ENCODE measurements at places on chromosomes 2 and 18.
A peak's percentile ranks its signal among the peaks of the same experiment; 100 is the strongest.

DNA sequence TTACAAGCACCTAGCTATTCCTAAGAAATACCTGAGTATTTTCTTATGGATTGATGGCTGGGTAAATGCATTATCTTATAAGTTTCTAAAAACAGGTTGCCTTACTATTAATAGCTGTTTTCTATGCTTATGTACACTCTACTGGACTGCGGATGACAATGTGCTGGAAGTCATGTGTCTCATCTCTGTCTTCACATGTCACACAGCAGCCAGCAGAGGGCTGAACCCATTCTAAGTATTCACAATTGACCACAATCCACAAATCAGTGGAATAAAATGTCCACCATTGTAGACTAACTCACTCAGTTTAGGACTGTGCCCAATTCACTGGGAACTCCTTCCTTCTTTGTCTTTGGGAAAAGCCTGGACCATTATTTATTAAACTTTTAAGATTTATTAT is 371.2 kb downstream of the INSIG2 start:
- no peak for DNase-seq

DNA sequence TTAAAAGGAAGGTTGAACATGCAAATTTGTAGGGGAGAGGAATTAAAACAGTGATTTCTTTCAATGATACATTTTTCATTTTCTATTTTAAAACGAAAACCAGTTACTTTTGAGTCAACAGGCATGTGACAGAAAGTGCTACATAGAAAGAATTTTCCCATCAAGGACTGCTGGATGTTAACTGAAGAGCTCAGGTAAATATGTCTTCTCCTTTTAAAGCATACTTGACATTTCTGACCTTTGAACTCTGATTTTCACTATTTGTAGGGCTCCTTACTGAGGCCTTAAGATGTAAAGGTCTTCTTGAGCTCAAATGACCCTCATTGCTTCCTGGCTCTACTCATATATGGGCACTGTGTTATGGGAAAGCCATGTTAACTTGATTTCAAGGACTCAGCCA is 32.4 kb downstream of the FIGN start:
- DNase-seq: no peak

DNA sequence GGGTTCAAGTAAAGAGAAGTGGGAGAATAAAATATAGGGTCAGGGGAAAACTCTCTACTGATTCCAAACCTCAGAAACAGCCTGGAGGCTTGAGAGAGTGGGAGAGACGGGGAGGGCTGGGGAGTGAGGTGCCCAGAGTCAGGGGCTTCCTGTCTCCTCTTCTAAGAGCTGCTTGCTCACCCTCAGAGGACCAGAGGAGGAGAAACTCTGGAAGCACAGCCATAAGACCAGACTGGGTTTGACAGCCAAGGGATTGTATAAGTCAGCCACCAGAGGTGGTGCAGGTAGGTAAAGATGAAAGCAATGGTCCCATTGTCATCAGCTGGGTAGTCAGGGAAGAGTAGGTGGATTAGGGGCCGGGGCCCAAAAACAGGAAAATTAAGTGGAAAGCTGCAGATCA is 259.4 kb downstream of the TNS1 start:
- no peak for DNase-seq

DNA sequence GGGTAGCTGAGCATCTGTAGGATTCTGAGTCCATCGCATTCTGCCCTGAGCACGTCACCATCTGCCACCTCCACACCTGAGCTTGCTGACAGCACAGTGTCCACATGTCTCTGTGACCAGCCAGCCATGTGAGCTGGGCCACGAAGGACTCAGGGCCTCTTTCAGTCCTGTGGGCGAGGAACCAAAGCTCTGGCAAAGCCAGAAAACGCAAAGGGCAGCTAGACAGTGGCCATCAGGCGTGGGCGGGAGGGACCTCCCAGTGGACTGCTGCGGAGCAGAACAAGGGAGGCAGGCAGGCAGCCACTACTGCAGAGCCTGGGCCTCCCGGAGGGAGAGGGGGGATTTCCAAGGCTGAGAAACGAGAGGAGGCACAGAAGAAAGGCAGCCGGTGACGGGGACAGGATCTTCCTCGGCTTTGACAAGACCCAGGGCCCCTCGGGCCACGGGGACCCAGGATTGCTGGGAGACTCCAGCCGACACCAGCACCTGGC is 274.6 kb upstream of the SALL3 start:
- no peak for DNase-seq

GRCh38 chr2:113720167-113720566 is 36.3 kb downstream of the SLC35F5 start:
- no peak for DNase-seq

DNA sequence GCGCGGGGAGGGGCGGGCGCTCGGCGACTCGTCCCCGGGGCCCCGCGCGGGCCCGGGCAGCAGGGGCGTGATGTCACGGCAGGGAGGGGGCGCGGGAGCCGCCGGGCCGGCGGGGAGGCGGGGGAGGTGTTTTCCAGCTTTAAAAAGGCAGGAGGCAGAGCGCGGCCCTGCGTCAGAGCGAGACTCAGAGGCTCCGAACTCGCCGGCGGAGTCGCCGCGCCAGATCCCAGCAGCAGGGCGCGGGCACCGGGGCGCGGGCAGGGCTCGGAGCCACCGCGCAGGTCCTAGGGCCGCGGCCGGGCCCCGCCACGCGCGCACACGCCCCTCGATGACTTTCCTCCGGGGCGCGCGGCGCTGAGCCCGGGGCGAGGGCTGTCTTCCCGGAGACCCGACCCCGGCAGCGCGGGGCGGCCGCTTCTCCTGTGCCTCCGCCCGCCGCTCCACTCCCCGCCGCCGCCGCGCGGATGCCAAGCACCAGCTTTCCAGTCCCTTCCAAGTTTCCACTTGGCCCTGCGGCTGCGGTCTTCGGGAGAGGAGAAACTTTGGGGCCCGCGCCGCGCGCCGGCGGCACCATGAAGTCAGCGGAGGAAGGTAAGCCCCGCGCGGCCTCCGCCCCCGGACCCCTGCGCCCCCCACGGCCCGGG is at the start of gene NFATC1:
Gene NFATC1 (plus strand): TSS at position 170 of the 644 bp plus-strand sequence. CDS start 295 bp downstream, at position 465.
- peak; percentile 54 for DNase-seq

- peak; percentile 8 for DNase-seq
These were observed 318.9 kb upstream of the ACVR2A start for GRCh38 chr2:147525819-147526489.

- DNase-seq: no peak
These were observed 331.3 kb downstream of the KIAA1328 start for GRCh38 chr18:37160038-37160820.

- DNase-seq: no peak
These were observed 232.8 kb upstream of the ATP5MC3 start for GRCh38 chr2:175414191-175414881.

GRCh38 chr2:1055014-1055595 is 104.5 kb downstream of the SNTG2 start:
- DNase-seq: no peak

GRCh38 chr2:120650022-120650644 is 85.5 kb upstream of the GLI2 start:
- no peak for DNase-seq

DNA sequence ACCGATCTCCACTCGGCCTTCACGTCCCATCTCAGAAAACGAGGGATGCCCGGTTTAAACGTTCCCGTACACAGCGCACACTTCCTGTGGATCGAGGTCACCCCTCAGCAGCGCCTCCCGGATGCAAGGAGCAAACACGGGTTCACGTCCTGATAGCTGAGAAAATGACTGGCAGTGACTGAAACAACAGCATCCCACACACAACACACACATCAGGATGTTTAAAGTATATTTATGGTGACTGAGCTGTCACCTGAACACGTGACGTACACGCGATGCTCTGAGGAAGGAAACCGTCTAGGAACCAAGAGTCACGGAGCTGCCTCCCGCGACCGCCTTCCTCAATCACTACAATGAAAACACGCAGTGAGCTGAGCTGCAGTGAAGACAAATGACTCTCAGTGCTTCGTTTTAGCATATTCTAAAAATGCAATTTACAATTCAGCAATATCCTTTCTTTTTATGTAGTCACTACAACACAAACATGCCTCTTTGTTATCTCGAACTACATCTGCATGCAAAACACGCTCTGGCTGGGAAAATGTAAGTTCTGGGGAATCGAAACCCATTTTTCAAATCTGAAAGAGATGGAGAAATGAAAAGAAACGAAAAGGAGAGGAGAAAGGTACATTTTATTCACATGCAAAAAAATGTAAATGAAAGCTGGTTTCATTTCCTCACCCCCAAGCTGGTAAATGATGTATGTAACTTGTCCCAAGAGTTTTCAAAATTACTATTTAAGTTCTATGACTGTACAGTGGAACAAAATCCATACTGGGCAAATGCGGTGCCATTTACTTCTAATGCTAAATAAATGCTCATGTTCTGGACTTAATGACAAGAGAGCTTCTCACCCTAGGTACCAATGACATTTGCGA is 19.8 kb downstream of the HDAC4 start:
- DNase-seq: peak; percentile 76

DNA sequence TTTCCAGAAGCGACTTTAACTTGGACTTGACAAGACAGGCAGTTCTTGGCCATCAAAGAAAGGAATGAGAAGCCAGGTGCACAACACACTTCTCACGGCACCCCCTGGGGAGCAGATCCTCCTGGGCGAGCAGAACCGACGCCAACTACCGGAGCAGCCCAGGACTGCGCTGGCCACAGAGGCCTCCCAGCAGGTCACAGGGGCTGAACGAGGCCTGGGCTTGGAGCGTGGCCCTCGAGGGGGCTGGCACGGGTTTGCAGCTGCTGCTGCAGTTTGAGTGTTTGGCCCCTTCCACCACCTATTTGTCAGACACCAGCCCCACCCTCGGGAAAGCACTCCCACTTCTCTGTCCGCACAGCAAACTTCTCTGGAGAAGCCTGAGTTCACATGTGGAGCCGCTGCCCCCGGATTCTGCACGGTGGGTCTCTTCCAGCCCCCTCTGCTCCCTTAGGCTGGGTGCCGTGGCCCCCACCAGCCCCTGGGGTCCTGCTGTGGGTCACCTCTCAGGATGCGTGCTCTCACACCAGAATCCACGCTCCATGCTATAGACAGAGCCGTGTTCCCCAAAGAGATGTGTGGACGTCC is 306.7 kb upstream of the SALL3 start:
- no peak for DNase-seq

DNA sequence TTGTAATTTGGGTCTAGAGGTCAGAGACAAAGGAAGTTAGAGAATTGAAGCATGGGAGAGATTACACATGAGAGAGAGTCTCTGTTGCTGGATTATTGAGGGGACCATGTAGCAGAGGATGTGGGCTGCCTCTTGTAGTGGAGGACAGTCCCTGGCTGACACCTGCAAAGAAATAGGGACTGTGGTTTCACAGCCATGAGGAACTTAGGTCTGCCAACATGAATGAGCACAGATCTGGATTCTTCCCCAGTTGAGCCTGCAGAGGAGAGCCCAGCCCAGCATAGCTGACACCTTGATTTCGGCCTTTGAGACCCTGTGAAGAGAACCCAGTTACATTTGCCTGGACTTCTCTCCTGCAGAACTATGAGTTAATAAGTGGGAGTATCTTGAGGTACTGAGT is 179.5 kb upstream of the TWIST2 start:
- no peak for DNase-seq

DNA sequence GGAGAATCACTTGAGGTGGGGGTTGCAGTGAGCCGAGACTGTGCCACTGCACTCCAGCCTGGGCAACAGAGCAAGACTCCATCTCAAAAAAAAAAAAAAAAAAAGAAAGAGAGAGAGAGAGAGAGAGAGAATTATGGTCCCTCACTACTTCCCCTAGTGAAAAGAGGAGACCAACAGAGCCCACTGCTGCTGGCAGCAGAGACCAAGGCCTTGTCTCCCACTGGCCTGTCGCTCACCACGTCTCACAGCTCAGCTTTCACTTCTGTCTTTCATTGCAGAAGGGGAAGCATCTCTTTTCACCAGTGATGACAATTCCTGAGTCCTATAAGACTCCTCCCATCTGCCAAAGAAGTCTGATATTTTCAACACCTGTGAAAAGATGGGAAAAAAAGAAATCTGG is 81.3 kb downstream of the CLHC1 start:
- DNase-seq: no peak

DNA sequence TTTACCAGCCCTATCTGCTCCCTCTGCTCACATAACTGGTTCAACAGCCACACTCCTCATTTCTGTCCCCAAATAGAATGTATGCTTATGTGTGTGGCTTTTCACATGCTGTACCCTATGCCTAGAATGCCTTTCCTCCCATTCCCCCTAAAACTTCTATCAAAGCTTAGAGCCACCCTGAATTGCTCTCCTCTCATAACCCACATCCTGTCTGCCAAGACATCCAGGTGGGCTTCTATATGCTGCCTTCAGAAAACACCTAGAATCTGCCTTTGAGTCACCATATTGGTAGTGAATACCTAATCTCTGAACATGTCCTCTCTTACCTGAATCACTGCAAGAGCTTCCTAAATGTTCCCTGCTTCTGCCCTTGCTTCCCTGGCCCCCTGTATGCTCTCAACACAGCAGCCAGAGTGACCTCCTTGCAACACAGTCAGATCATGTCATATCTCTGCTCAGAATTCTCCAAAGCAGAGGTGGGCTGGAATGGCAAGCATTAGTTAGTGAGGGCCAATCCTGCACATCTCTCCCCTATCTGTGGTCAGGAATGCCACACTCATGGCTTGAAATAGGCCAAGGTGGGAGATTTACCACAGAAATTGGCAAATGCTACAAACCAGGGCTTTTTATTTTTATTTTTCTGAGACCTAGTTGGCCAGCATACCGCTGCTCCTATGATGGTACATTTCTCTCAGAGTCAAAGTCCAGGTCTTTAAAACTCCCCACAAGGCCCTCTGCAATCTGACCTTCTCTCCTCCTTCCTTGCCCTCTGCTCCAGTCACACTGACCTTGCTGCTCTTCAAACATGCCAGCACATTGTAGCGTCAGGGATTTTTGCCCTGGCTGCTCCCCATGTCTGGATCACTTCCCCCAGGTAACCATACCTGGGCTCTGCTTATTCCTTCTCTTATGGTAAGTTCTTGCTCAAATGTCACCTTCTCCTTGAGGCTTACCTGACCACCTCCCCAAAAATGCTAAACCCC is 111.8 kb upstream of the STON1 start:
- no peak for DNase-seq

DNA sequence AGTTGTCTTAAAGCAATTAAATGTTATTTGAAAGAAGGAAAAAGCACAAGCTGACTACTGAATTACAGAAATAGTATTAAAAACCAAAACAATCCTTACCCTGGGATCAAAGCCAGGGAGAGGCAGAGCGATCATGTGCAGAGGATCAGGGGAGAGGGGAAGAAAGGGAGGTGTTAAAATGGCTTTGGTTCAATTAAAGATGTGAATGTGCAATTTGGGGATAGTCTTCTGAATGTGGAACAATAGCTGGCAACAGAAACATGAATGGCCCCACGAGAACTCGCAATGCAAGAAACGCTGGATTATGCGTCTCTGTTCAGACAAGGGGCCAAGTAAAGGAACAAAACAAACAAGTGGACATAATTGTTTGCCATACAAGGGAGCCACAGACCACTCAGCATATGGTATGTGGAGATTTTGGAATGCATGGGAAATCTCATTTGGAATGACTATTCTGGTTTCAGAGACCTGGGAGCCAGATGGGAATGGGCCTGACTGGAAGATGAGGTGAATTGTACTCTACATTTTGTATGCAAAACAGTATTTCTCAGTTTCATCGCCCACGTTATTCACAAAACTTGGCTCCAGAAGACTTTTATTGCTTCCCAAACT is 155.4 kb downstream of the SLC4A3 start:
- DNase-seq: no peak

GRCh38 chr2:98149333-98149697 is 62.3 kb downstream of the VWA3B start:
- peak; percentile 23 for DNase-seq

- DNase-seq: no peak
These were observed 73.1 kb upstream of the IL1R1 start for GRCh38 chr2:102069311-102069974.

All from activated CD4-positive, alpha-beta T cell treated with anti-CD3 and anti-CD28 coated beads, Interleukin-2, amount 10 ng/mL, durations not matched to agents 7 days and 5 days (primary cell).